ENCODE measurements at places on chromosomes 13 and 19. TPM values are rescaled to one million over a fixed set of nuclear protein-coding genes. Genes with fewer than 3 reads are reported as not detected.

- no peak for DNase-seq
These were observed 383.4 kb downstream of the EFNB2 start for GRCh38 chr13:106152047-106152446.

GRCh38 chr19:12156223-12157058 lies at the start of gene ZNF625:
Gene ZNF625 (minus strand): TSS chr19:12156734. CDS start chr19:12156558, 176 bp downstream.
- DNase-seq = peak; percentile 75

DNA sequence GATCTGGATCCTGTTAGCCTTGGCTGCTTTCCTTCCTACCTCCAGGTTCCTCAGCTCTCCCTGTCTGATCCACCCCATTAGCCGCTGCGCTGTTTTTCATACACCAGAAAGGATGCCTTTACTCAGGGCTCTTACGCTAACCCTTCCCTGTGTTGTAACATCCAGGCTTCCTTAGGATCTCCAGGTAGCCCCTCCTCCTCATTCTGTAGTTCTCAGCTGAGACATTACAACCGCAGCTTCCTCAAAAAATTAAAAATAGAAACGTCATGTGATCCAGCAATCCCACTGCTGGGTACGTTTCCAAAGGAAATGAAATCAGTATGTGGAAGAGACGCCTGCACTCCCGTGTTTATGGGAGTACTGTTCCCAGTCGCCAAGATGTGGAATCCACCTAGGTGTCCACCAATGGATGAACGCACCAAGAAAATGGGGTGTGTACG lies 18.4 kb upstream of the MYADM start:
- peak; percentile 90 for DNase-seq

- DNase-seq = peak; percentile 53
These were observed 21.9 kb downstream of the ANKRD27 start for GRCh38 chr19:32652894-32653598.

DNA sequence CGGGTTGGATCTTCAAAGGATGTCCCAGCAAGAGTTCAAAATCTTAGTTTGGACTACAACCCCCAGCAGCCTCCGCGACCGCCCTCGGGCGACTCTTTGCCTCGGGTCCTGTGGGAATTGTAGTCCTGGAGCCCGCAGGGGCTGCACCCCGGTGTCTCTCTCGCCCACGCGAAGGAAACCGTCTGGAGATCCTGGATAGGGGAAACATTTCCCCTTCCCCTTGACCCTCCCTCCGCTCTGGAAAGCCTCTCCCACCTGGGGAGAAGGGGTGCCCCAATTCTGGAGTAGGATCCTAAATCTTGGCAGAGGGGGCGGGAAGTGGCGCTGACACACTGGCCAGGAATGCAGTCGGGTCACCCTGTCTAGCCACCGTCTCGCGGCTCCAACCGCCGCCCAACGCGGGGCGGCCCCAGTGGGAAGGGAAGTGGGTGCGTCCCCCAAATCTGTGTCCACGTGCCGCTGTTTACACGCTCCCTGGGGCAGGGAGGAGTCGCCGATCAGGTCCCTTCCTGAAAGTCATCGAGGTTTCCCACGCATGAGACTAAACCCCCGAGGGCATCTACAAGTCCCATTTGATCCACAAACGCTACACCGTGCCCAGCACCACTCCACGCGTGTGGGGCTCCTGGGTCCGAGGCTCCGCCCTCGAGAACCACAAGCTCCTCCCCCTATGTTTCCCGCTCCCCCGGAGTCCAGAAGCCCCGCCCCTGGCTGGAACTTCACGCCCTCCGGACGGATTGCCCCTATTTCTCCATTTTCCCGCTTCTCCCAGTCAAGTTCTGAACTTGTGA lies 761 bp upstream of the PPP1R13L start:
- peak; percentile 93 for DNase-seq

- no peak for DNase-seq
These were observed 25.3 kb downstream of the ELAVL1 start for GRCh38 chr19:7980168-7980567.

DNA sequence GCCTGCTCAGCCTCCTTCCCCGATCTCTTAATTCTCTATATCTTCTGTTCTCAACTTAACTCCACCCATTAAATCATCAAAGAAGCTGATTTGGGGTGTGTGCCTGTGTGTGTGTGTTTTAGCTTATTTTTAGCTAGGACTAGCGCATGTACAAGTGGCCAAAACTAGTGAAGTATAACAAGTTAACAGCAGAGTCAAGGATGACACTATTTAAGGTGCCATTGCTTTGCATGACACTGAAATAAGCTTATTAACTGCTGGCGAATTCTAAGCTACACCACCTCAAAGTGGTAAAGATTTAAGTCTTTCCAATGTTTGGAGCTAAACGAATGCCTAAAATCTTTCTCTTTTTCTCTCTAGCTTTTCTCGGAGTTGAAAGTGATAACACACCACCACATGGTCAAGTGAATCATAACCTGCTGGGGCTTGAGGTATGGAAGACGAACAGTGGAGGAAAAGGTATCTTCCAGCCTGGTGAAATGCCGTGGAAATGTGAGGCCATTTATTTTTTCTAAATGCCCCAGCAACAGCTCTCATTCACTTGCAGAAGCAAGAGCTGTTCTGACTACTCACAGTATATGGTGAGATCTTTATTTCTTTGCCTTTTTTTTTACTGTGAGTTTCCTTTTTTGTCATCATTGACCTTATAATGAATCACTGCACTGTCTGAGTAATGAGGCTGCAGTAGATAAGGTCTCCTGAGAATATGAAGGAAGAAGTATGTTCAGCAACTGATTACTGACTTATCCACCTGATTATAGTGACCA lies 570.3 kb downstream of the PCDH9 start:
- DNase-seq = peak; percentile 69

GRCh38 chr19:37654629-37655300 lies 500 bp downstream of the ZFP30 start:
- peak; percentile 48 for DNase-seq

- no peak for DNase-seq
These were observed 7.4 kb upstream of the CEACAM18 start for GRCh38 chr19:51470966-51471365.

GRCh38 chr19:55990831-55991230 lies 4.3 kb downstream of the NLRP5 start:
- no peak for DNase-seq

ATP4A gene
- total RNA-seq = not detected

CLEC4M gene
- 0.46 TPM for total RNA-seq

CLEC17A gene
- not detected for total RNA-seq

DIAPH3 gene
- 40.9 TPM for total RNA-seq
